ENCODE measurements at places on chromosomes 13 and 19.

DNA sequence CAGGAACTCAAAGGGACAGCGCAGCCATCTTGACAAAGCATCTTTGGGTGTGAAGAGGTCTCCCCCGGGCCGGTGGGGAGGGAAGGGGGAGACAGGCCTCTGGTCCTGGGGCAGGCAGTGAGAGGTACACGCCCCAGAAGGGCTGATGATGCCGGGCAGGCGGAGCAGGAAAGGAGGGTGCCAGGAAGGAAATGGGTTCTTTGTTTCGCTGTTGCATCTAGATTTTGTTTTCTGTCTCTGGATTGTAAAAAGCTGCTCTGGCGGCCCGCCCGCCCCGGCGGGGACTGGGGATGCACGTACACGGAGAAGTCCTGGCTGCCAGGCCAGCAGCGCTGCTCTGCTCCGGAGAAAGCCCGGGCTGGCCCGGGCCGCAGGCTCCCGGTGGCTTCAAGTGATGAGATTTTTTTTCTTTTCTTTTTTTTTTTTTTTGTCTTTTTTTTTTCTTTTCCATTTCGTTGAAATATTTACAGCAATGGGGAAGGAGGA, 13.2 kb upstream of the ASF1B start:
- no peak for DNase-seq

DNA sequence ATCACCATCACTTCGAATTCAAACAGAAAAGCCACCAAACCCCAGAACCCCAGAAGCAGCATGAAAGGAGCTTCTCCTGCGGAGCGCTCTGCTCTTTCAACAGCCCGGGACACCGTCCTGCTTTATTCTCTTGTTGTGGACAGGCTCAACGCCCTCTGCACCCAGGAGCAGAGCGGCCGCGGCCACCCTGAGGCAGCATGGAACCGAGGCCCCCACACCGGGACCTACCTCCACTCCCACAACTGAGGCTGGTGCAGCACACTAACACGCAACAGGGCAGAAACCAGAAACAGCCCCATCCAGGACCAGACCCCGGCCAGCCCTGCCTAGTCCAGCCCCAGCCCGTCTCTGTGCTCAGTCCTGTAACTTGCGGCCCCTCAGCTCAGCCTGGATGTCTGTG, 7.2 kb downstream of the AP3D1 start:
- DNase-seq = no peak

DNA sequence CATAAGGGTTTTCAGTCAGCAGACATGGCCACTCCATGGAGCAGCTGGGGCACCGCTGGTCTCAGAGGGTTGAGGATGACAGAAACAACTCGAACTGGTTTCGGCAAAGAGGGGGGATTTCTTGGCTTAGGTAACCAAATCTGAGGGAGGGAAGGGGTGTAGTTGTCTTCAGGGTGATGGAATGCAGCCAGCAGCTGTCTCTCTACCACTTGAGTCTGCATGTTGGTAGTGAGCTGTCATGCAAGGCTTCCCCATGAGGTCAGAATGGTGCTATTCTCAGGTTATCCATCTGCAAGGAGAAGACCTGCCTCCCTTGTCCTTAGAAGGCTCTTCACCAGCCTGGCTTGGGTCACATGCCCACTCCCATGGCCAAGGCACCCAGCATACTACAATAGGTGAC, 55.6 kb upstream of the PEG3 start:
- no peak for DNase-seq

DNA sequence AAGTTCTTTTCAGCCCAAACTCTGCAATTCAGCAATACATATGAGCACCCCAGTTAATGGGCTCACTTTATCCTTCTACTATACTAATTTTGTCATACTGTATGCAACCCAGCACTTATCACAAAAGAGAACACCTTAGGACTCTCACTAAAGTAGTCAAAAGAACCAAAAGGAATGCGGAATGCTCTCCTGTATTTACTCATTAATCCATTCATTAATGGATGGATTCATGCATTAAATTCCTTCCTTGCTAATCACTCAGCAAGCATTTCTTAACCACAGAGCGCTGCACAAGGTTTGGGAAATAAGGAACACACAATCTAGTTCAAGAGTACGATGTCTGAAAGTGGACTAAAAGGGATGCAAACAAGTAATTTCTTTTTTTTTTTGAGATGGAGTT, 12.8 kb upstream of the DOCK9 start:
- DNase-seq = no peak

DNA sequence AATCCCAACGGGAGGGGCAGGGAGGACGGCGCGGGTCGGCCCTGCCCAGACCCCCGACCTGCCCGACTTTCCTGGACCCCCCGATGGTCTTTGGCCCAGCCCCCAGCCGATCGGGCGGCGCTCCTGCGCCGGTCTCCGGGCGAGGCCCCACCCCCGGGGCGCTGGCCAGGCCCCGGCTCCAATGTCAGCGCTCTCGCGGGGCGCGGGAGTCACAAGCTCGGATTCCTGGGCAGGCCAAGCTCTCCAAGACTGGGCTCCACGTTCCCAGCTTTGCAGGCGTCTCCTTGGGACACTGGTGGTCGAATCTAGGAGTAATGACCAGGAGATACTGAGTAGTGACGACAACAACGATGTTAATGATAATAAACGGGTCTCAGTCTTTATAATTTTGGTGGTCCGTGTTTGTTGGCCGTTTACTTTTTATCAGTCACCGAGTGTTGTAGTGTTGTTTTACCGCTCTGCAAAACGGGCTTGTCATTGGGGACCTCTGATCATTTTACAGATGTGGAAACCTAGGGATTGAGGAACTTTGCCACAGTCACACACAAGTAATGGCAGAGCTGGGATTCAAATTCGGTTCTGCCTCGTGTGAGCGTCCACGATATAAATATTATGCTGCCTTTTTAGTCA, 545 bp downstream of the RAD23A start:
- DNase-seq = peak; percentile 91

DNA sequence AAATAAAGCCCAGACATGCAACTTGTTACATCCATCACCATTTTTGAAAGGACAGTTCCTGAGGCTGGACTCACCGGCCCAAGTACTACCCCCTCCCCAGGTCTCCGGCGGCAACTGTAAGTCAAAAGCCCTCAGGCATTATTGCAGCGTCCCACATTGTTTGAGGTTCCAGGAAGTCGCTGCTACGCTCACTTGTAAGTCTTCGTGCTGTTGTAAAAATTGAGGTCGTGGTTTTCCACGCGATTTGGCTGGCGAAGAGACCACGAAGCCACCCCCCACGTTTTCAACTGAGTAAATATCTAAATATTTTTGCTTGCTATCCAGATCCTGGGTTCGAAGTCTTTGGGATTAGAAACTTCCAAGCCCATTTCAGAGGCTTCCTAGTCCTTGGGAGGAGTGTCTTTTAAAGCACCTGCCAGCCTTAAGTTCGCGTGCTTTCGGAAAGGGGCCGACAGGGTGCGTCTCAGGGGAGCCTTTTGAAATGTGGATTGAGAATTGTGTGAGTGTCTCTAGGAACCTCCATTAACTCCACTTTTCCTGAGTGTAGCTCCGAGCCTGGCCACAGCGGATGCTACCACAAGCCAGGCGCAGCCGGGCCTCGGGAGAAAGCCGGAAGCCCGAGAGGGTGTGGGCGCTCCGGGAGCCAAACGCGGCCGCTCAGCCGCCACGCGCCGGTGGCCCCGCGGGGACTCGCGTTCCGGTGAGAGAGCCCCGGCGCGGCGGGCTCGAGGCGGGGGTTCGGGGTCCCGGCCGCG, 434 bp upstream of the FNDC3A start:
- DNase-seq = no peak

DNA sequence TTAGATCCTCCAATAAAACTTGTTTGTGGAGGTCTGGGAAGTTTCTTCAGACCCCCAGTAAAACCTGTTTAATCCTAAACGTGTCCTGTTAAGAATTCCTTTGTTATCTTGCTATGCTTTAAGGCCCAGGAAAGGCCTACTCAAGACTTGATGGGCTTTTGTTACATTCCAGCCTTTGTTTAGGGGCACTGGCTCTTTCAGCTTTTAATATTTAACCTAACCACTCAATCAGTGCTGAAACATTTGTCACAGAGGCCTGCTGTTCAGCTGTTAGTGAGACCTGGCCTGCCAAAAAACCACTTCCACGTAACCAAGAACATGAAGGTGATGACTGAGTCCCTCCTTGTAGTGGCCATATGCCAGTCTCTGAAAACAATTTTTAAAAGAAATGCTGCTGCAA, 41.7 kb downstream of the PCDH17 start:
- no peak for DNase-seq

DNA sequence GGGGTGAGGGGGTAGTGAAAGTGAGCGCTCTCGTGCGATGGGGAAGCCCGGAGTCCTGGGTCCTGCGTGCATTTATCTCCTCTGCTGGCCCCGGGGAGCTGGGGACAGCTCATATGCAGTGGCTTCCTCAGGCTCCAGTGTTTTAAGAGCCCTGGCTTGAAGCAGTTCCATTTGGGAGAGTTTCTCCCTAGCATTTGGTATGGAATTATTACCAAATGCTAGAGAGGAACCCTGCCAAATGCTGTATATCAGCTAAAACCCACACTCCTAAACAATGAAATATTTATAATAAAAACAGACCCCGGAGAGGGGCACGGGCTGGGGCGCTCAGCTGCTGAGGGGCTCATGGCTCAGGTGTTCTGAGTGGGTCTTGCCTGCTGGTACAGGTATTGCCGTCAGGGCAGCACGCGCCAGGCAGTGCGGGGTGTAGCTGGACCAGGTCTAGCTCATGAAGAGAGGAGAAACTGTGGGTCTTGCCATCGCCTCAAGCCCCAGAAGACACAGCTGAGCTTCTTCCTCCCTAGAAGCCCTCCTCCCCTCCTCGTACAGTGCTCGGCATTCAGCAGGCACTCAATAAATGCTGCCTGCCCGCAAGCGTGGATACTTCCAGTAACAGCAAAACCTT, 163.6 kb upstream of the ZNF536 start:
- peak; percentile 34 for DNase-seq

DNA sequence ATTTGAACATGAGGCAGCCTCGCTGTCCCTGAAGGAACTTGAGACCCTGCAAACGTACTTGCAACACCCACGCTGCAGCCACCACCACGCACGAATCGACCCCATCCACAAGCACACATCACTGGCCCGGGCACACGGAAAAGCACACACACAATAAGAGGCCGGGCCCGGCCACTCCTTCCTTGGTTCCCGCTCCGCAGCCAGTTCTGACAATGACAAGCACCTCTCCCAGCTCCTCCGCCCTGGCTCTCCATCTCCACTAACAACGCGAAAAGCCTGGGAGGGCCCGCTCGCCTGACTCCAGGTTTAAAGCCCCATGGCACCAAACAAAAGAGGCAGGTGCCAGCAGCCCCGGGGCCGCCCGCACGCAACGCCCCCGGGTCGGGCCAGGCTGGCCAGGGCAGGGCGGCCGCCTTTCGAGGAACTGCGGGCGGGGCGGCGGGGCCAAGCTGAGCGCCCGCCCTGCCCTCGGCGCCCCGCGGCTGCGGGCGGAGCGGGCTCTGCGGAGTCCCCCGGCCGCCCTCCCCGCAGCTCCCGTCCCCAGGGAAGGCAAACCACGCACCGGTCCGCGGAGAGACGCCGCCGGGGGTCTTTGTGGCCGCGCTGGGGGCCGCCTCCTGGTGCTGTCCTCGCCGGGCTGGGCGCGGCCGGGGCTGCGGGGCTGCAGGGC, 495 bp downstream of the DCLK1 start:
- no peak for DNase-seq

DNA sequence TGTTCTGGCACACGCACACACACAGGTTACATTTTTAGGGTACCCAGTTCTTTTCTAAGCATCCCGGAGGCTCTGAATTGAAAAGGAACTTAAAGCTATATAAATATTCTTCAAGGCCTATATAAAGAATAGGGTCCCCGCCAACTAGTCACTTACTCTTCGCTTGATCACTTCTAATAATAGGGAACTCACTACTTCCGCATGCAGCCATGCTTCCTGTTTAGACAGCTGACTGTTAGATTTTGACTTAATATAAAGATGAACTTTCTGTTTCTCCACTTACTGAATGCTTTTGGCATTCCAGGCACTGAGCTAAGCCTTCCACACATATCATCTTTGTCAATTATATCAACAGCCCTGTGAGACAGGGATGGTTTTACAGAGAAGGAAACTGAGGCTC, 259.6 kb downstream of the TSHZ3 start:
- no peak for DNase-seq

Data from Karpas-422 (cell line).